Naive thymus-derived CD8-positive, alpha-beta T cell (primary cell): ENCODE measurements at places on chromosomes 7 and 10.

- DNase-seq = no peak
Measured at GRCh38 chr10:124699471-124700292, 44.5 kb downstream of the FAM53B start.

DNA sequence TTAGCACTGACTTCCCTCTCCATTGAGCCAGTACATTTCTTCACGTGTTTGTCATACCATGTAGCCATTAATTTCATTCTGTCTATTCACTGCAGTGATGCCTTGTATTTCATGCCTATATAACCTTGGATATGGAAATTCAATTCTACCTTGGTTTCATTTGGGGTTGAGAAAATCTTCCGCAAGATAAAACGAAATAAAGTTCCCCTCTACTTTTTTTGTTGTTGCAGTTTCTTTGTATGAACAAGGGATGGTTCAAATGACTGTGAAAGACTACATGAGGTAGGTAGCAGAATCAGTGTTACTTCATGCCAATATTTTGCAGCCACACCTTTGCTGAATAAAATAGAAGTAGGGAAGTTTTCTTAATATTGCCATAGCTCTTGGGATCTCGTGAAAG is 55.6 kb downstream of the ITPRID1 start:
- DNase-seq = no peak

- no peak for DNase-seq
Measured at GRCh38 chr10:118237930-118238329, 104.2 kb downstream of the FAM204A start.

- DNase-seq = no peak
Measured at GRCh38 chr7:106262221-106262881, 22.4 kb downstream of the NAMPT start.

- no peak for DNase-seq
Measured at GRCh38 chr10:78429984-78430383, 396.3 kb downstream of the RPS24 start.

DNA sequence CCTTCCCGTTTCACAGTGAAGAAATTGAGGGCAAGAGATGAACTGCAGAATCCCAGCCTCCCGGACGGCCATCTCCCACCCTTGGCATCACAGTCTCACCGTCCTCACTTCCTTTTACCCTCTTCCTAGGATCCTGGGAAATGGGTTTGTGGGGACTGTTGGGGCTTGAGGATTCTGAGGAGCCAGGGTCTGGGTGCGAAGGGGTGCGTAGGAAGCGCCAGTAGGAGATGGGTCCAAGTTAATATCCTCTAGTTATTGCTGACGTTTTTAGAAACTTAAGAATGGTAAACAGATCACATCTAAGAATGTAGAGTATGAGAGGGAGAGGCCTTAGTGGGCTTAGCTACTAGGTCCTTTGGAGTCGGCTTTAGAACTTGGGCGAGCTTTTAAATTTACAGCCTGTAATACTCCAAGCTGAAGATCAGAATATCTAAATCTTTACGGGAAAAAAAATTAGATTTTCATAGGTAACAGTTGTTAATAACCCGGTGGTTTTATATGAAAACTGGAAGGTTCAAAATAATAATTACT is 696 bp downstream of the MALSU1 start:
- no peak for DNase-seq

GRCh38 chr7:14195079-14195478 is 205.6 kb upstream of the ETV1 start:
- DNase-seq = no peak

- no peak for DNase-seq
Measured at GRCh38 chr7:28608731-28609130, 196.4 kb downstream of the CREB5 start.

DNA sequence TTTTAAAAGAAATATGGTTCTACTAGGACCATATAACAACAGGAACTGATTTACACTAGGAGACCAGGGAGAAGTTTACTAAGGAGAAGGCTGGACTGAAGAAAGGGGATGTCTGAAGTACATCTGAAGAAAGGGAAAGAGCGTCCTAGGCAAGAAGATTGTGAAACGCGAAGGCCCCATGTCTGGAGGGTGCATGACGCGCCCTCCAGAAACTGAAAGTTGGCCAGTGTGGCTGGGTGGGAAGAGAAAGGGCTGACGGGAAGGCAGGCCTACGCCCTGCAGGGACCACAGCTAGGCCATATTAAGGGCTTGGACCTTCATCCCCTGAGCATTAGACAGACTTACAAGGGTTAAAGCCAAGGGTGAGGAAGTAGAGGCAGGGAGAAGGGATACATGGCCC is 158.0 kb downstream of the TRIL start:
- no peak for DNase-seq

DNA sequence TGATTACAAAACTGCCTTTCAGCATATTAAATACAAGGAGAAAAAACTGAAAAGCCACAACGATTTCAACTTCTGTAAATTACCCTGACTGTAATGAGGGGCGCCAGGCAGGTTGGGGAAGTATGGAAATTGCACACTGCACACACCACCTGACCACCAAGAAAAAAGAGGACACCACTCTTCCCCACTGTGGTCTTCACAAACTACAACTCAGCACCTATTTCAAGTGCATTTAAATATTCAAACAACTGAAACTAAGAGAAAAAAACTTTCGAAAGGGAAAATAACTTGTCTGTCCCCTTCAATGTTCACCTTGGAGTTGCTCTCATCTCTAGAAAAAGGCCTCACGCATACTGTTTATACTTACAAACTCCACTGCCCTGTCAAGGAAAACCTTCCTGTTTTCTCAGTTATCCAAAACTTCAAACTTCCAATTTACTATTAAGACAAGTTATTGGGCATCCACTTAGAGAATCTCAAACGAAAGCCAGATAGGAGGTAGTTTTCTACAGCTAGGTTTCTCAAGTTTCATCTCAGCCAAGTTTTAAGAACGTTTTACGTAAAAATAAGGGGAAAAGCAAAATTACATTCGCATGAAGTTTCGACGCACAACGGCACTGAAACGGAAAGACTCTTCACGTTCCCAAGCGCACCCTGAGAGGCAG is 1.4 kb downstream of the LARP4B start:
- no peak for DNase-seq

- no peak for DNase-seq
Measured at GRCh38 chr10:86658261-86658741, 4.0 kb downstream of the OPN4 start.

DNA sequence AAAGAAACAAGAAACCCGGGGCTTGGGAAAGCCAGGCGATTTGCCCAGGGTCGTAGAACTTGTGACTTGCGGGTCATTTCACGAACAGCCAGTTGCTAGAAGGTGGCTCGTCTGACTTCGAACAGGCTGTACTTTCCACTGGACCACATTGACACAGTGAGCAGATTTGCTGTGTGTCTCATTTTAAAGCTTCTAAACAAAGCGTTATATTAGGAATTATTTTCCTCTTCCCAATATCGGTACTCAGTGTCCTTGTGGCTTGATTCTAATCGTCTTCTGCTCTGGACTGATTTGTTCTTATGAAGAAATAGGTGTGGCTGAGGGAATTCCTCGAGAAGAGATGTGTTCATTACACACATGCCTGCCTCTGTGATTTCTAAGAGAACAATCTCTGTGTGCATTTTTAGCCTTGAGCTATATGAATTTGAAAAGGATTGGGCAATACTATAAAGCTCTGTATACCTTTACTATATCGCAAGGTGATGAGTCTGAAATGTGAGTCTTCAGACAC is 150.0 kb upstream of the PRR15 start:
- no peak for DNase-seq

GRCh38 chr7:129110258-129110981 is 34.1 kb upstream of the TSPAN33 start:
- no peak for DNase-seq

DNA sequence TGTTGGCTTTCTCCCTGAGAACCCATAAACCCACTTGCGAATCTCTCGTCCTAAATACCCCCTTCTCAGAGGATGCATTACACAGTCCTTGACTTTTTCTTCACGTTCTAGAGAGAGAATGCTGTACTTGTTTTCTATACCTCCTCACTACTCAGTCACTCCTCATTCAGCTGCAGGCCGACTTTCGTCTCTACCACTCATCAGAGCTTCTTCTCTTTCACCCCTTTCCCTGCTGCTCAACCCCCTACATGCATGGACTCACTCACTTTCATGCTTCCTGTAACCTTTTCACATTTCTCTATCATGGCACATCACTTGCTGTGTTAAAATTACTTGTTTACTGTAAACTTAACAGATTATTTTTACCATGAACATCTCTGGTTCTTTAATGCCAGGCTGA is 19.8 kb downstream of the MDFIC start:
- DNase-seq = no peak

DNA sequence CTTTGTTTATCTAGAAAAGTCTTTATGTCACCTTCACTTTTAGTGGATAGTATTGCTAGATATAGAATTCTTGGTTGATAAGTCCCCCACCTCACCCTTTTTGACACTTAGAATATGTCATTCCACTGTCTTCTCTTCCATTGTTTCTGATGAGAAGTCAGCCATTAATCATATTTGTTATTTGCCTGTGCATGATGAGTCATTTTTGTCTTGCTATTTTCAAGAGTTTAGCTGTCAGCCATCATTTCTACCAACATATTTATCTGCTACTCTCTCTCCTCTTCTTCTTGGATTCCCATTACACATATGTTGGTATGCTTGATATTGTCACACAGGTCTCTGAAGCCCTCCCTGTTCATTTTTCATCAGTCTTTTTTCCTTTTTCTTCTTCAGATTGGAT is 160.8 kb upstream of the TCF7L2 start:
- no peak for DNase-seq

DNA sequence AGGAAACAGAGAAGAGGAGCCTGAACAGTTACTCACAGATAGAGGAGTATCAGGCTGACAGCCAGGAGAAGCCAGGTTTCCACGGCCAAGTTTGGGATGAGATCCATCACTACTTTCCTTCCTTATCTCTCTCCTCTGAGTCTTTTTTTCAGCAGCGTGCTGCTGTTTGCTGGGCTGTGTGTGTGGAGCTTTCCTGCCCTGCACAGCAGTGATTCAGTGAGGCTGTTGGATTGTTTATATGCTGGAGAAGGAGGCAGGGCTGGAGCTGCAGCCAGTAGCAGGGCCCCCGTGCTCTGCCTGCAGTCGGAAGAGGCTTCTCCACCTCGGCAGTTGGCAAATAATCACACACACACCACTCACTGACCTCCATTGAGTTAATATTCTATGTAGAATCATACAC is at the start of gene CYP3A7:
Gene CYP3A7 (minus strand): TSS at position 210 of the 400 bp plus-strand sequence. CDS start 103 bp downstream, at position 107.
- DNase-seq = no peak

DNA sequence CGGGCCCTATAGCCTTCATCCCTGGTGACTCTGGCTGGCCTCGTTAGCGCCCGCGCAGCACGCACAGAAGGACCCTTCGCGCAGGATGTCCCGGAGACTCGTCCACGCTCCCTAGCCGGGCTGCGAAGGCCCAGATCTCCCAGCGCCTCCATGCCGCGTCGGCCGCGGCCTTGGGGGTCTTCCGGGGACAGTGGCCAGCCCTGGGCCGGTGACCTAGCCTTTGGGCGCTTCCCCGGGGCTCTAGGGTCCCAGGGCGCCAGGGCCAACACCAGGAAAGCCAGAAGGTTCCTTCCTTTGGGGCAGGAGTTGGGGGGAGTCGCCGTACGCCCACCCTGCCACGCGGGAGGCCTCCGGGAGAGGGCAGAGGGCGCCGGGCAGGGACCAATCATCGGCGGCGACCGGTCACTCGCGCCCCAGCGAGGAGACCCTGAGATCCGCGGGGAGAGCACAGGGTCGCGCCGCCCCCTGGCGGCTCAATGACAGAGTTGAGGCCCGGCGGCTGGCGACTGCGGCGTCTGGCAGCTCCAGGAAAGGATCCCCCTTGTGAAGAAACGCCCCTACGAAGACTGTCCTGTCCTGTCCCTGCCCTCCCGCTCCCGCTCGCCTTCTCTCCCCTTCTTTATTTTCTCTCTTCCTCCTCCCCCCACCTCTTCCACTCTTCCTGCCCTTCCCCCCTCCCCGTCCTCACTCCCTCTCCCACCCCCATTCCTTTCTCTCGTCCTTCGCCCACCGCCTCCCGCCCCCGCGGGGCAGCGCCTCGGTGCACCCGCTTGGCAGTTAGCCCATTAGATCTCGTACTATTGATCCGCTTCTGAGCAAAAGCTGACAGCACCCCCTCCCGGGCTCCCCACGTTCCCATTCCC is 62.3 kb upstream of the LBX1 start:
- DNase-seq = peak; percentile 59

- DNase-seq = no peak
Measured at GRCh38 chr10:34475274-34475646, 339.8 kb downstream of the PARD3 start.

DNA sequence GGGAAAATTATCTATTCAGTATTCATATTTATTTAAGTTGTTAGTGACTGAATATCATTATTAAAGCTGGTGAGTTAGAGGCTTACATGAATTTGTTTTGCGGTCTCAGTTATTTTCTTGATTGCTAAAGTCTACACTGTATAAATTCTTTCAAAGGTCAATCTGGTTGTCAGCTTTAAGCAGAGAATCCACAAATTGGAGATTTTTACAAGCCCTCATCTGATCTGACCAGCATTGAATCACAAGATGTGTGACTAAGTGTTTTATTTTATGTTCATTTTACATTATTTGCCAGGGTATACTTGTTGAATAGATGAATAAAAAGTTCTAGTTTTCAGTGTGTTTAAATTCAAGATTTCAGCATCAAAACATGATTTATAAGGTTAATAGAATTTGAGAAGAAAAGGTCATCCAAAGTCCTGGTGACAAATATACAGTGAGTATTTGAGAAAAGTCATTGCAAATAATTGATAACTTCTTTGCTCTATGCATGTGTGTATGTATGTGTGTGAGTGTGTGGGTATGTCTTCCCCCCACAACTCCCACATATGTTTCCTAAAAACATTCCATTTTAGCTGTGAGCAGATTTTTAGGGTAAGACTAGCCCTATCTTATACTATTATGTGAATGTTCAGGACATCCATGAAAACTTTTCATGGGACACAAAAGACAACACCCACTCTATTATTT is 4.4 kb downstream of the SEMA3A start:
- DNase-seq = no peak

DNA sequence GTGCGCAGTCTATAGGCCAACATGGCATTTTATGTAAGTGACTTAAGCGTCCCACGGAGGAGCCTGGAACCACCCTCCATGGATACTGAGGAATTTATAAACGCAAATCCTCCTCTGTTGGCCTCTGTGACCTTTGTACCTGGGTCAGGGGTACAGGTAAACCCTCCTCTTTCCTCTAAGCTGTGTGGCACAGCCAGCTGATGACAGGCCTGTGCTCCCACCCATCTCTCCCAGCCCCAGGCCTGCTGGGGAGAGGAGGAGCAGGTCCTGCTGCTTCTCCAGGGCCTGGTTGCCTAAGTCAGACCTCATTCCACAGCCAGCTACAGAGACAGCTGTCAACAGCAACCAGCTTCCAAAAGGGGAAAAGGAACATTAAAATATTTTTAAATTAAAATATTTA is 5.0 kb downstream of the AVPI1 start:
- DNase-seq = no peak

GRCh38 chr7:138876326-138876725 is 78.3 kb upstream of the ATP6V0A4 start:
- DNase-seq = no peak

DNA sequence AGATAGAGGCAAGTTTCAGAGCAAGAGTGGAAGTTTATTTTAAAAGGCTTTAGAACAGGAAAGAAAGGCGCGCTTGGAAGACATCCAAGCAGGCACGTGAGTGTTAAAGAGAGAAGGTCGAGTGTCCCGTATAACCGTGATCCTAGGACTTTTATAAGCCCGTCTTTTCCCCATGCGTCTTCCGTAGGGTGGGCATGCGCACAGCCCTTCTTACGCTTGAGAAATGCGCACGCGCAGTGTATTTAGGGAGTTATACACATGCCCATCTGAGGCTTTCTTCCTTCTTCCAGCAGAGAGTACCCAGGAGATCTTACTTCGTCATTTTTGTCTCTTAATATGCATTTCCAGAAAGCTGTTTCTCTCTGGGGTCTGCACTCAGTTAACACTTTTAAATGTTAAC is 52.4 kb downstream of the CALD1 start:
- DNase-seq = no peak
